ENCODE measurements at places on chromosomes 3 and 15.

GRCh38 chr3:56762718-56763117 is 39.0 kb downstream of the ARHGEF3 start:
- DNase-seq, result no peak

DNA sequence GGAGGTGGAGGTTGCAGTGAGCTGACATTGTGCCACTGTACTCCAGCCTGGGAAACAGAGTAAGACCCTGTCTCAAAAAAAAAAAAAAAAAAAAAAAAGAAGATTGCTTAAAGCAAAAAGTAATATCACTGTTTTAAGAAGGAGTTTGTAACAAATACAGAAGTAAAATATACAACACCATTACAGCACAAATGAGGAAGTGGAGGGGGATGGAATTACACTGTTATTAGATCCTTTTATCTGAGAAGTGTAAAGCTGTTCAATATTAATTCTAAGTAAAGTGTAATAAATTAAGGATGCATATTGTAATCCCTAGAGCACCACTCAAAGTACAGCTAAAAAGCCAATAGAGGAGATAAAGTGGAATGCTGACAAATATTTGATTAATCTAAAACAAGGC is 47.0 kb upstream of the SNRPA1 start:
- DNase-seq, result no peak

DNA sequence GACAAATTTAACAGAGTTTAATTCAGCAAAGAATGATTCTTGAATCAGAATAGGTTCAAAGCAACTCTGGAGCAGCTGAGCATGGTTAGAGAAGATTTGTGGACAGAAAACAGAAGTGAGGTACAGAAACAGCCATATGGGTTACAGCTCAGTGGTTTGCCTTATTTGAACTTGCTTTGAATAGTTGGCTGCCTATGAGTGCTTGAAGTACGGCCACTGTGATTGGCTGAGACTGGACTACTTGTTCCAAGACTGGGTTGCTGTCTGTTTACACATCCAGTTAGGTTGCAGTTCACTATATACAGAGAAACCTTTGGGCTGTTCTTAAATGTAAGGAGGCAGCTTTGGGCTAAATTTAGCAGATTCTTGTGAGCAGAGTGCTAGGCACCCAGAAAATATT is 79.4 kb upstream of the CADPS start:
- no peak for DNase-seq

DNA sequence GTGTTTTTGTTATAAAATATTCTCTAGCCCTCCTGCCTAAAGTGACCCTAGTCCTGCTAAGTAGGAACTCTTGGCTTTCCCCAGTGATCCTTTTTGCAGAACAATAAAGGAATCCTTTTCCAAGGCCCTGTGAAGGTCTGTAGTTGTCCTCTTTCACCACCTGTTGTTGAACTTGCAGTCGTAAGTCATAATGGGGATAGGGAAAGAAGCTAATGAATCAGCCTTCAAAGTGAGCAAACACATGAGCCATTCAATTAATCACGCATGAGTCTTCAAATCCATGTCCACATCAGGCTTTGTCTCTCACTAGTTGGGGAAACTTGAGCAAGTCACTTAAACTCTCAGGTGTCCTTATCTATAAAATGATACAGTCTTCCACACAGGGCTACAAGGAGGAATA is 27.6 kb downstream of the ZNF860 start:
- DNase-seq, result no peak

- DNase-seq, result no peak
Measured at GRCh38 chr3:12014613-12015012, 10.4 kb downstream of the SYN2 start.

GRCh38 chr3:66956742-66957141 is 41.4 kb upstream of the KBTBD8 start:
- no peak for DNase-seq

- DNase-seq, result no peak
Measured at GRCh38 chr15:76451540-76451939, 115.0 kb downstream of the ISL2 start.

- no peak for DNase-seq
Measured at GRCh38 chr15:33822479-33822878, 145.8 kb upstream of the CHRM5 start.

- DNase-seq, result peak; percentile 77
Measured at GRCh38 chr3:124780761-124781475, 50.7 kb downstream of the UMPS start.

DNA sequence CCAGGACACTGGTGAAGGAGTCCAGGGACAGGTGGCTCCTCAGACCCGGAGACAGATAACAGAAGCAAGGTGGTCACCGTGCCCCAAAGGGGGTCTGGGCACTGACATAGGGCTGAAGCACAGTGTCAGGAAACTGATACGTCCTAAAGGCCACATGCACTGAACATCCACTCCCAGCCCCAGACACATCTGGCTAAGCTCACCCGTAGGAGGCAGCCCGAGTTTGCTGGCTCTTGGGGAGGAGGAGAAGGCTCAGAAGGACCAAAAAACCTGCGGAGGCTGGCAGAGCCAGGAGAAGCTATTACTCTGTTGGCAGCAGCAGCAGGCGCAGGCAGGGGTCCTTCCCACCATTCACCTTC is 1.2 kb downstream of the CACNA2D2 start:
- DNase-seq, result no peak
